ENCODE measurements at places on chromosomes 12 and 14.

DNA sequence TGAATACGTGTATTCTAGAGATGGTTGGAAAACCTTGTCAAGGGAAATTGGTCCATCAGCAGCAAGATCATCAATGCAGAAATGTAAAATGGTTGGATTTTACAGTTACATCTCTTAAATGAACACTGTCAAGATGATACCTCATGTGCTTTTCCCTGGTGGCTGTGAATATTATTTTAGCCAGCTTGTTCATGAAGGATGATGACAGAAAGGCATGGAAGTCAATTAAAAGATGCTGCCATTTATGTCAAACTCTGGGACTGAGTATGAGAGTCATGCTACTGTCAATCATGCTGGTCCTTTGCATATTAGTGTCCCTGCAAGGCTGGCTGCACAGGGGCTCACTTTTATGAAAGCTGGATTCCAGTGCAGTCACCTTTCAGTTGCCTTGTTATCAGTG lies 10.3 kb upstream of the RERG start:
- DNase-seq, result no peak

GRCh38 chr12:71063087-71063486 lies 94.7 kb downstream of the TSPAN8 start:
- DNase-seq, result no peak

GRCh38 chr12:12874029-12874428 lies 17.3 kb upstream of the GPRC5A start:
- no peak for DNase-seq

DNA sequence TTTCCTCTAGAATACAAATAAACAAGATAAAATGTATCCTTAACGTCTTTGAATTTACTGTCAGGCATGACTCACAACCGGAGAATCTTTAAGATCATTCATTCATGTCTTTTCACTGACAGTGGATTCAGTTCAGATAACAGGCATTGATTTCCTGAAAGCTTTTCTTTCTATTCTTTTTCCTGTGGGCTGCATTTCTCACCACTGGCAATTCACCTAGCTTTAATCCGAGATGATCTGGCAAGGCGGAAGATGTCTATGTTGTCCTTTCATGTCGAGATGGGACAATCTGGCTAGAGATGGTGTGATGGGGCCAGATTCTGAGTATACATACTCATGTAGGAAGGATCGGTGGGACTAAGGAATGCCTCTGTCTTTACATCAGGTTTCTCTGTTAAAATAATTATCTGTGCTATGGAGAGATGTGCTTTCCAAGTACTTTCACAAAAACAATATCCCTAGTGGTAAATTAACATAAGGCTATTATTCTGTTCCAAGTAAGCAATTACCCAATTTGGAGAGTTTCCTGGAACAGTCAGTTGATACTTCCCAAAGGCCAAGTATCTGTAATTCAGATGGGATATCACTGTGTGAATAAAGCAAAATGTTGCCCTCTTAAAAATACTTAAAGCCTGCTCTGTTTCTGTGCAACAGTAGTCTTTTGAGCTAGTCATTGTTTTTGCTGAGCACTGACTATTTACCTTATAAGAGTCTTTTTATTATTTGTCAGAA lies 17.8 kb downstream of the ACSS3 start:
- DNase-seq, result no peak

GRCh38 chr12:117044790-117045159 lies 54.4 kb downstream of the TESC start:
- no peak for DNase-seq

DNA sequence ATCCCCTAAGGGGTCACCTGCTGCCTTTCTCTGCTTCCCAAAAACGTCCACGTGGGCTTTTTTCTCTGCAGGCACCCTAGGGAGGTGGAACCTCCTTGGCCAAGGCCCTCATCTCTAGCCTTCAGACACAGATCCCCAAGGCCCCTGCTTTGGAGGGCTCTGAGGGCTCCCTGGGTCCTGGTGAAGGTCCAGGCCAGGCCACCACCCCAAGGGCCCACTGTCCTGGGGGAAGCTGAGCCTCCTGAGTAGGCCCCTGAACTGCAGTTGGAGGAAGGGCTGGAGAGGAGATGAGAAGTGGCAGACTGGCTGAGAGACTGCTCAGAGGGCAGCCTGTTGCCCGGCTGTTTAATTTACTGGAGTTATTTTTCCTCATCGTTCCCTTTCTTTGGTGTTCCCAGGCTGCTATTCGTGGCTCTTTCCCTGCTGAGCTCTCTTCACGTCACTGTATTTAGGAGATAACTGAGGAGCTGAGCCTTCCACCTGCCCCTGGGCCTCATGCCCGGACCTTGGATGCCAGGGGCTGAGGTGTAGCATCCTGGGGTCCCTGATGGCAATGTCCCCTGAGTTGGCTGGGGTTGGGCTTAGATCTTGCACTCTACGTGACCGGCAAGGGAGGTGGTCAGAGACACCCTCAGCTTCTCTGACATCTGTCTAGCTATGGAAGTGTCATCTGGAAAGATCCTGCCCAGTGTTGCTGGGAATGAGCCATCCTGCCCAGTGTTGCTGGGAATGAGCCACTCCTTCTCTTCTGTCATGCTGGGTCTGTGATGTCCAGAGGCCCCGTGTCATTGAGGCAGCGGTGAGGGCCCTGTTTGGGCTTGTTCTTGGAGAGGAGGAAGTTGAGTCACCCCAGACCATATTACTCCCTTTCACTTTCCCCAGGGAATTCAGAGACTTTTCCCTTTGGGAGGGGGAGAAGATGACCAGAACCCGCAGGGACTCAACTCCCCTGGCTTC lies 139.8 kb downstream of the TSPAN9 start:
- peak; percentile 59 for DNase-seq
